ENCODE measurements at places on chromosomes 6 and 20. TPM values are rescaled to one million over a fixed set of nuclear protein-coding genes. Genes with fewer than 3 reads are reported as not detected.

GRCh38 chr20:41169791-41170351 is 32.5 kb downstream of the PLCG1 start:
- DNase-seq = peak; percentile 72

GRCh38 chr6:5025911-5026819 is 22.3 kb upstream of the RPP40 start:
- peak; percentile 77 for DNase-seq

SOX12 gene
- 6.1 TPM for total RNA-seq

- DNase-seq = no peak
Observed at GRCh38 chr20:3084986-3085360, 449 bp upstream of the AVP start.

AIG1 gene
- total RNA-seq = 37.2 TPM

KCNB1 gene
- 0.65 TPM for total RNA-seq

DNA sequence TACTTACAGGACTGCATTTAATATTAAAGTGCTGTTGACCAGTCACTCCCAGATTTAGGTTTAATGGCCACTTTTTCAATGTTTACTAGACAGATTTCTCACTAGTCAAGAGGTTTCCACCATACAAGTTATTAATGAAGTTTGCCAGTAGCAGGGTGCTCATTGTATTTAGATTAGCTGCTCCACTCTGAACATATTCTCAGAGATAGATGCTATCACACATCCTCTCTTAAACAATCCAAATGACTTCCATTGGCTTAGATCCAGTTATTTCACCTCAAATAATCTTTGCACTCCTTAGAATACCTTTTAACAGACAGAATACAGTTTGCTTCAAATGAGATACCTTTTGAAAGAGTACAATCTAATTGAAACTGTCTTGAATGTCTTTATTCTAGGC is 276.1 kb downstream of the HDGFL1 start:
- no peak for DNase-seq

GRCh38 chr6:25217829-25218228 is 61.3 kb upstream of the CARMIL1 start:
- no peak for DNase-seq

DNA sequence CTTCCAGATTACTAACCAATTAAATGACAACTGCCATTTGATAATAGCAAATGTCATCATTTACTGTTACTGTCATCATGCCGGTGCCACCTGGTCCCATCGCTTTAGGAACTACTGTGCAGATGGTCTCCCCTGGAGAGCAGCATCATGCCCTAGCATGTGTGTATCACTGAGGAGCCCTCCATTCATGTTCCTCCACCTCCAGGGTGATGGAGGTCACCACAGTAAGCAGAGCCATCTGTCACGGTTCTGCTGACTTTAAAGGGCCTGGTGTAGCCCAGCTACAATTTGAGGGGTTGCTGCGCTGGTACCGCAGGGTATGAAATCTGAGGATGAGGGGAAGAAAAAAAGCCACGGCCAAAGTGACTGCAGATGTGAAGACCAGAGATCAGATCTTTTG is 118.8 kb upstream of the KCNK16 start:
- no peak for DNase-seq
